ENCODE measurements at places on chromosomes 7 and 10.

DNA sequence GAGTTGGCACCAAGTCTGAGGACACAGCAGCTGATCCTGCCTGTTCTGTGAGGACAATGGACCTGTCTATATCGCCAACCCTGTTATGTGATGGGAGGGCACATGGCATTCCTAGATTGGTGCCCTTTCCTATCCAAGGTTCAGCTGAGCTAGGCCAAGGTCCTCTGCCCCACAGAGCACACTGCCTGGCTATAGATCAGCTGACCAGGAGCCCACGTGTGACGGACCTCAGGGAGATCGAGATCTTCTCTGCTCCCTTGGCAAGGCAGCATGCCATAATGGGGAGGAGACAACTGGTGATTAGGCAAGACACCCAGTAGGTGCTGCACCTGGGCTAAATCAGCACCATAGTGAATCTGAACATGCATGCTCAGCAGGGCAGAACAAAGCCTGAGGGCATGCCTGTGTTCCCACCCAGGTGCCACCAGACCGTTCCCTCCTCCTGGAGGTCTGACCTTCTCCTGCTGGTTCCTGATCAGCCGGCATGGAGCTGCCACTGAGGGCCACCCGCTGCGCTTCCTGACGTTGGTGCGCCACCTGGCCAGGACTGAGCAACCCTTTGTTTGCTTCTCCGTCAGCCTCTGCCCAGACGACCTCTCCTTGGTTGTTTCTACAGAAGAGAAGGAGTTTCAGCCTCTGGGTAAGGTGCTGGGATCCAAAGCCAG is 93.7 kb downstream of the WDFY4 start:
- no peak for DNase-seq

DNA sequence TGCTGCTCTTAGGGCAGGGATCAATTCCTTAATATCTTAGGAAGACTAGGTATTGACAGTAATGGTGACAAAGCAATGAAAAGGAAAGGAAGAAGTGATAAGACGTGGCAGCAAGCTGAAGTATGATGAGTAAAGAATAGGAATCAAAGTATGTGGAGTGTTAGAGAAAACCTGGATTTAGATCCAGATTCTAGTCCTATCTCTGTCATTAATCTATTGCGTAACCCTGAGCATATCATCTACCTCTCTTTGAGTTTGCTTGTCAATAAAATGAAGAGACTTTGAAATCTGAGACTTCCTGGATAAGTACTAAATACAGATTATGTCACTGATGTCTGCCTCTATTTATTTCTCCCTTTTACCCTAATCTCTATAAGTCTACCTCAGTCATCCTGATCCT is 89.2 kb downstream of the PTEN start:
- DNase-seq: no peak

DNA sequence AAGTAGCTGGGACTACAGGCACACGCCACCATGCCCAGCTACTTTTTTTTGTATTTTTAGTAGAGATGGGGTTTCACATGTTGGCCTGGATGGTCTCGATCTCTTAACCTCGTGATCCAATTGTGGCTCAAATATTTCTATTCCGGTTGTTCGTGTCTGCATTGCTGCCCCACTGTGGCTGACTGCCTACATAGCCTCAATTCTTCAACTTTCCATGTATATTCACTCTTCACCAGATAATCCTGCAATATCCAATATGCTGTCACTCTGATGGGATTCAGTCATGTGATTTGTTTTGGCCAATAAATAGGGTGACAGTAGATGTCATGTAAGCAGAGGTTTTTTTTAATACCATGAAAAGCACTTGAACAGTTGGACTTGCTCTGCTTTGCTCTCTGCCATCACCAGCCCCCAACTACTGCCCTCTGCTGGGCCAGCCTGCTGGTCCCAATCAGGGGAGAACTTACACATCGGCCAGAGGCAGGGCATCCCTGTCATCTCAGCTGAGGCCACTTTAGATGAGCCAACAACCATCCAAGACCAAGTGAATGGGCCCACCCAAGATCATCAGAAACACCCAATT is 56.7 kb downstream of the NSUN6 start:
- DNase-seq: no peak

GRCh38 chr7:131522325-131522930 is 34.0 kb downstream of the PODXL start:
- no peak for DNase-seq

DNA sequence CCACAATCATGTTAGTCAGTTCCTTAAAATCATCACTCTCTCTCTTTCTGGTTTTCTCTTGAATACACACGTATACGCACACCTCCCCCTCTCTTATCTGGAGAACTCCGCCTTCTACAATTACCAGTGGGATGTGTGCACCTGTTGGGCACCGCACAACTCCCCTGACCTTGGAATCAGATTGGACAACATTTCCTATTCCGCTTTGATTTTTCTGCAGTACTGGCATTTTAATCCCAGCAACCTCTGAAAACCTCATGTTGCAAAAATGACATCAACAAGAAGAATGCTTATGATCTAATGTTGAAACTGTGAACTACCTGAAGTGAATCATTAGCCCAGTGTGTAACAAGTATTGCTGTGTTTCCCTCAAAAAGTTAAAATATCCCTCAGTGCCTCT is 109.6 kb downstream of the KIAA1217 start:
- no peak for DNase-seq

DNA sequence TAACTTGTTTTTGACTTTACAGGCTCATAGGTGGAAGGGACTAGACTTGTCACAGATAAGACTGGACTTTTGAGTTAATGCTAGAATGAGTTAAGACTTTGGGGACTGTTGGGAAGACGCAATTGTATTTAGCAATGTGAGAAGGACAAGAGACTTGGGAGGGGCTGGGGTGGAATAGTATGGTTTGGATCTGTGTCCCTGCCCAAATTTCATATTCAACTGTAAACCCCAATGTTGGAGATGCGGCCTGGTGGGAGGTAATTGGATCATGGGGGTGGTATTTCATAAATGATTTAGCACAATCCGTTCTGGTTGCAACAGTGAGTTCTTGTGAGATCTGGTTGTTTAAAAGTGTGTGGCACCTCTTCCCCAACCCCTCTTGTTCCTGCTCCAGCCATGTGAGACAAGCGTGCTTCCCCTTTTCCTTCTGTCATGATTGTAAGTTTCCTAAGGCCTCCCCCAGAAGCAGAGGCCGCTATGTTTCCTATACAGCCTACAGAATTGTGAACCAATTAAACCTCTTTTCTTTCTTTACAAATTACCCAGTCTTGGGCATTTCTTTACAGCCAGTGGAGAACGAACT is 22.6 kb downstream of the RNF216 start:
- DNase-seq: no peak

DNA sequence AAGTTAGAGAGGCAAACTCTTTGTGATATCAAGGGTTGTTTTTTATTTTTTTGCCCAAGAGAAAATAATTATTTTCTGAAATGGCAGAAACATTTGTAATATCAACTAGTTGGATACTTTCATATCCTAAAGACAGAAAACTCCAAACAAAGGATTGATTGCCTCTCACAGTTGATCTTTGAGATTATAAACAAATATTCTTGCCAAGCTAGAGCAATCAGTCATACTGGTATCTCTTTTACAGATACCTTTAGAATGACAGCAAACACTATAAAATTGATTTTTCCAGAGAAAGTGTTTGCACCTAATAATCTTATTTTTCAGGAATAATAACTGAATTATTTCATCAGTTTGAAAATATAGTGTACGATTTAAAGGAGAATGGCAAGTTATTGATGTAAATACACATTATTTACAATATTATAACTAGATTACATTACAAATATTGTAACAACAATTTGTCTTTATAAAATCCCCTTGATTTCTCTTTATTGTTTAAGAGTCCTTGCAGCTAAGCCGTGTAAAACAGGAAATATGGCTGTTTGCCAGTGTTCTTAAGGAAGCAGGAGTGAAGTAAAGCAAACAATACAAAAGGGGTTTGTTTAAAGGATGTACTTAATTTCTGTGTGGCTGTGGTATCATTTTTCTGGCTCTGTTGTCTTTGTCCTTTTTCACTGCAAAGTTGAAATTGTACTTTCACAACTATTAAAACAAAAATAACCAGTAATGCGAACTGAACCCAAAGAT is 58.4 kb downstream of the MAPK8 start:
- no peak for DNase-seq

DNA sequence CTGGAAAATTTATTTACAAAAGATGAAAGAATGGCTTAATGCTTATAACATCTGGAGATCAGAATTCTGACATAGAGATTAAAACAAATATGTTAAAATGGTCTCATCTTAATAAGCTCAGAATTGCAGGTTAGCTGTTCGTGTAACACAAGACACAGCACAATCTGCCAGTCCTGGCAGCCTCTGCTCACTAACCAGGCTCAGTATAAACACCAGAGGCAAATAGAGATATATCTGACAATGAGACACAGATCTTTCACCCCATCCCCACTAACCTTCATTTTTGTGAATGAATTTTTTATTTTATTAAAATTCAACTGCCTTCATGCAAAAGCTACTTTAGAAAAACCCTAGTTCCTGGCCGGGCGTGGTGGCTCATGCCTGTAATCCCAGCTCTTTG is 51.8 kb downstream of the RELN start:
- DNase-seq: no peak

DNA sequence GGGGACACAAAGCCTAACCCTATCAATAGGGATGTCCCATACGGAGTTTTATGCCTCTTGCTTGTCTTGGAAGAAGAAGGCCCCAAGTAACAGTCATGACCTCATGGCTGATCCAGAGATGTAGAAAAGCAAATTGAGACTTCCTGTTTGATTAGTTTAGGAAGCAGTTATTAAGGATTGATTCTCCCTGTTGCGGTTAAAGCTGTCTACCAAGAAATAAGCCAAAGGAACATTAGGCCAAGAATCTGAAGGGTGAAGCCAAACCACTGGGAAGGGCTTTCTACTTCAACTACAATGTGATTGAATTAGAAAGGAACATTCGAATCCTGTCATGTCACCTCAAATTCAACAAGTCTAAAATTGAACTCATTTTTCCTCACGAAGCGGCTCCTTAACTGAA is 60.5 kb upstream of the AGBL3 start:
- DNase-seq: no peak

DNA sequence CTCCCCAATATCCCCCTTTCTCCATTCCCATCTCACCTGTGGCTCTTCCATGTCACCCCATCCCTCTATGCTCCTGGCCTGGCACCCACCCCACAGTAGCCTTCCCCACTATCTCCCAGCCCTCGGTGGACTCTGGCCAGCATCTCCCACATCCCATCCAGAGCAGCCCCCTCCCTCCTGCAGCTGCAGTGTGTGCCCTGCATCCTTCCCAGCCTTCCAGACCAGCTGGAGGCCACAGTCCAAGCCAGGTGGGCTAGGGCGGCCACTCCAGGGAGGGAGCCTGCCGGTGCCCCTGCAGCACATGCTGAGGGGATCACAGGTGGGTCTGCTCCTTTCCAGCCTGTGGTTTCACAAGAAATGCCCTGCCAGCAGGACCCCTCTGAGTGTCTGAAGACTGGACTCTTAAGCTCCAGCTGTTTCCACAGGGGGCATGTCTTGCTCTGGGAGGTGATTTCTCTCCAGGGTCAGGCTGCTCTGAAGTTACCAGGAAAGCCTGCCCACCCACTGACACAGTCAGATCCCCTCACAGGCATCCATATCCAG is 90.9 kb upstream of the PPIF start:
- DNase-seq: no peak

DNA sequence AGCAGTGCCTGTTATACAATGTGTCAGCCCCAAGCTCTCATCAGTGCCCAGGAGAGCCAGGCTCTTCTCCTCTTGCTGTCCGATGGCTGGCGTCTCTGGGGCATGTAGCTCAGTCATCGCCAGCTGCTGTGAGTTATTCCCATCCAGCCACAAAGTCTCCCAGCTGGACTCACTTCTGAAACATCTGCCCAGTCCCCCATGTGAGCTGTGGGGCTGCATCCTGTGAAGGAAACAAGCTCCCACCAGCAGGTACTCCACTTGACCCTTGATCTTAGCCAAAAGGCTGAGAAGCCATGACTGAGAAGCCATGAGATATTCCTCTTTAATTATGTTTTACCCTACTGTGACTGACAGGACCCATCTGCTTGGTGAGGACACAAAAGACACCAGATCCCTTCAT is 212.7 kb upstream of the IGFBP3 start:
- DNase-seq: no peak

- DNase-seq: peak; percentile 1
Measured at GRCh38 chr7:50068850-50069551, 24.0 kb downstream of the ZPBP start.

DNA sequence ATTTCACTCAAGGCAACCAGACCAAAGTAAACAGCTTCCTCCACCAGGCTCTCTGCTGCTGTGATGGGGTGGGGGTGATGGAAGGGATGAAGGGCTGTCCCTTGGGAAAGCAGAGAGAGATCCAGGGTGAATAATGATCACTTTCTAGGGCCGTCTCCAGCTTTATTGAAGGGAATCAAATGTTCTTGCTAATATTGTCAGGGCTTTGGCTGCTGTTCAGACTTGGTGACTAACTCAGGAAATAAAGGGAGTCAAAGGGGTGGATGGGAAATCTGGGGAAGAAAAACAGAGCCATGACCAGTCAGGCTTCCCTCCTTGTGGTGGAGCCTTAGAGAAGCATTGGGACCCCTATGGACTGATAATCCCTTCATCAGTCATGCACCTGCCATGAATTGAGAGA is 196.2 kb upstream of the AGK start:
- no peak for DNase-seq

- no peak for DNase-seq
Measured at GRCh38 chr7:128831994-128832879, 2.0 kb downstream of the FLNC start.

- DNase-seq: no peak
Measured at GRCh38 chr7:28705350-28705749, 252.8 kb downstream of the TRIL start.

DNA sequence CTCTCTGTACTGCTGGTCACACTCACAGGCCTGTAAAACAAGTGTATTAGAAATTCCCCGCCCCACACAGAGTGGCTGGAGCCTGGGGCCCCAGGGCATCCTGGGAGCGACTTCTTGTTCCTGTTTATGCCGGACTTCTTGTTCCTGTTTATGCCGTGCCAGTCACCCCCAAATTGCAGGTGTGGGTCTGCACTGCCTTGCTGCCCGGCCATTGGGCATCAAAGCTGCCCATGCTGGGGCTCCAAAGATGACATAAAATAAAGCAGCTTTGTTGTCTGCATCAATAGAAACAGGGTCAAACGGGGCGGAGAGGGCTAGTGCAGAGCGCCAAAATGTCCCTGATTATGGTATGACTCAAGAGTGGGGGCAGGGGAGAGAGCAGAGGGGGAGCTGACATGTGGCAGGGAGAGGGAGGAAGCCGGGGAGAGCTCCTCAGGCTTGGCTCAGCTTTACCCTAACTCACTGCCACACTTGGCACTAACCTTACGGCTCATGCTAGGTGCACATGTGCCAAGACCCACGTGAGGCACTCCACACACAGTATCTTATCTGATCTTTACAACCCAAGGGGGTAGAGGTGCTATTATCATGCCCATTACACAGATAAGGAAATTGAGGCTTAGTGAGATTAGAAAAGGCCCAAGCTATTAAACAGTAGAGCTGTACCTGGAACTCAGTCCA is 98.4 kb downstream of the PIP4K2A start:
- DNase-seq: no peak

- no peak for DNase-seq
Measured at GRCh38 chr7:121303422-121304101, 25.2 kb upstream of the WNT16 start.

GRCh38 chr7:143323653-143324052 is 7.7 kb downstream of the CLCN1 start:
- DNase-seq: no peak

- no peak for DNase-seq
Measured at GRCh38 chr10:43074409-43074808, 2.5 kb upstream of the RET start.
